T-helper 2 cell treated with Interferon-gamma antibody and Interleukin-4, amounts not matched to agents 100 ng/mL and 5 ng/mL, for 36 hours (primary cell): ENCODE measurements at places on chromosomes 11 and 22. TPM values are rescaled to one million over a fixed set of nuclear protein-coding genes. Genes with fewer than 3 reads are reported as not detected.

RFPL2 gene
- 0.09 TPM in 1 of 2 replicates, not detected in the other for total RNA-seq

FBLN1 gene
- not detected in 2 replicates for total RNA-seq

RIMBP3C gene
- total RNA-seq, result 0.50 and 0.59 TPM in 2 replicates

CRYBA4 gene
- total RNA-seq, result not detected in 2 replicates

USP2 gene
- 0.41 and 0.57 TPM in 2 replicates for total RNA-seq

NPAS4 gene
- total RNA-seq, result 0.27 and 0.61 TPM in 2 replicates

TRIM49 gene
- not detected in 2 replicates for total RNA-seq

SMIM35 gene
- total RNA-seq, result 3.9 TPM in 2 replicates

LRRN4CL gene
- total RNA-seq, result 0.25 and 0.32 TPM in 2 replicates

TOP3B gene
- total RNA-seq, result 47.0 and 47.7 TPM in 2 replicates

TNNI2 gene
- total RNA-seq, result 0.70 and 0.75 TPM in 2 replicates

SCUBE2 gene
- total RNA-seq, result 0.23 and 0.34 TPM in 2 replicates

ESAM gene
- total RNA-seq, result 0.50 and 0.73 TPM in 2 replicates

DGAT2 gene
- total RNA-seq, result 1.9 TPM in 2 replicates

RNF121 gene
- total RNA-seq, result 29.0 and 30.5 TPM in 2 replicates

TYMP gene
- total RNA-seq, result 45.6 and 48.8 TPM in 2 replicates

C11orf91 gene
- total RNA-seq, result 0.25 and 0.32 TPM in 2 replicates

LRRC56 gene
- total RNA-seq, result 2.1 and 2.2 TPM in 2 replicates

POU2AF1 gene
- 2.6 and 3.3 TPM in 2 replicates for total RNA-seq

C11orf21 gene
- total RNA-seq, result 39.5 and 40.8 TPM in 2 replicates

IGLL5 gene
- not detected in 2 replicates for total RNA-seq

FGF19 gene
- not detected in 2 replicates for total RNA-seq

PLEKHB1 gene
- total RNA-seq, result 3.4 and 5.2 TPM in 2 replicates

TCP11L1 gene
- 11.6 and 12.5 TPM in 2 replicates for total RNA-seq

MYO7A gene
- total RNA-seq, result 0.07 and 0.23 TPM in 2 replicates

FAM83F gene
- 0.02 TPM in 1 of 2 replicates, not detected in the other for total RNA-seq

KIAA1671 gene
- 11.0 and 11.3 TPM in 2 replicates for total RNA-seq

C11orf52 gene
- 0.27 TPM in 1 of 2 replicates, not detected in the other for total RNA-seq

ACCS gene
- total RNA-seq, result 41.0 and 41.7 TPM in 2 replicates

NCF4 gene
- 53.0 and 57.0 TPM in 2 replicates for total RNA-seq

BTG4 gene
- total RNA-seq, result not detected in 2 replicates

CDC42EP1 gene
- 0.11 and 0.16 TPM in 2 replicates for total RNA-seq

IFITM2 gene
- 1,497 and 1,507 TPM in 2 replicates for total RNA-seq

RGL4 gene
- 31.4 and 34.7 TPM in 2 replicates for total RNA-seq

TUB gene
- total RNA-seq, result 0.23 and 0.25 TPM in 2 replicates

GTSE1 gene
- 74.1 and 74.4 TPM in 2 replicates for total RNA-seq
